ENCODE measurements at places on chromosomes 1 and 21. TPM values are rescaled to one million over a fixed set of nuclear protein-coding genes. Genes with fewer than 3 reads are reported as not detected.

The ERO1B gene
- total RNA-seq, result 2.7 TPM

The ADAMTSL4 gene
- 6.9 TPM for total RNA-seq

The ITLN1 gene
- not detected for total RNA-seq

The SGIP1 gene
- not detected for total RNA-seq

The CFHR1 gene
- not detected for total RNA-seq

The PARP1 gene
- total RNA-seq, result 104 TPM

The WDR64 gene
- total RNA-seq, result not detected

The LCE1A gene
- total RNA-seq, result not detected

The BGLAP gene
- 0.32 TPM for total RNA-seq

The FCMR gene
- 6.3 TPM for total RNA-seq

The MAN1C1 gene
- 0.96 TPM for total RNA-seq

The S100A9 gene
- total RNA-seq, result 0.59 TPM

Measured in A549 treated with AZD2906 at 1 μM for 4 hours (cell line).